ENCODE measurements at places on chromosomes 2 and 18.

- no peak for DNase-seq
Observed at GRCh38 chr18:55927831-55928230, 339.8 kb upstream of the TCF4 start.

GRCh38 chr18:45012286-45012685 lies 331.6 kb downstream of the SETBP1 start:
- DNase-seq, result no peak

GRCh38 chr2:160339726-160340125 lies 139.7 kb upstream of the ITGB6 start:
- no peak for DNase-seq

GRCh38 chr18:71405169-71405809 lies 1116.4 kb downstream of the SOCS6 start:
- DNase-seq, result no peak

DNA sequence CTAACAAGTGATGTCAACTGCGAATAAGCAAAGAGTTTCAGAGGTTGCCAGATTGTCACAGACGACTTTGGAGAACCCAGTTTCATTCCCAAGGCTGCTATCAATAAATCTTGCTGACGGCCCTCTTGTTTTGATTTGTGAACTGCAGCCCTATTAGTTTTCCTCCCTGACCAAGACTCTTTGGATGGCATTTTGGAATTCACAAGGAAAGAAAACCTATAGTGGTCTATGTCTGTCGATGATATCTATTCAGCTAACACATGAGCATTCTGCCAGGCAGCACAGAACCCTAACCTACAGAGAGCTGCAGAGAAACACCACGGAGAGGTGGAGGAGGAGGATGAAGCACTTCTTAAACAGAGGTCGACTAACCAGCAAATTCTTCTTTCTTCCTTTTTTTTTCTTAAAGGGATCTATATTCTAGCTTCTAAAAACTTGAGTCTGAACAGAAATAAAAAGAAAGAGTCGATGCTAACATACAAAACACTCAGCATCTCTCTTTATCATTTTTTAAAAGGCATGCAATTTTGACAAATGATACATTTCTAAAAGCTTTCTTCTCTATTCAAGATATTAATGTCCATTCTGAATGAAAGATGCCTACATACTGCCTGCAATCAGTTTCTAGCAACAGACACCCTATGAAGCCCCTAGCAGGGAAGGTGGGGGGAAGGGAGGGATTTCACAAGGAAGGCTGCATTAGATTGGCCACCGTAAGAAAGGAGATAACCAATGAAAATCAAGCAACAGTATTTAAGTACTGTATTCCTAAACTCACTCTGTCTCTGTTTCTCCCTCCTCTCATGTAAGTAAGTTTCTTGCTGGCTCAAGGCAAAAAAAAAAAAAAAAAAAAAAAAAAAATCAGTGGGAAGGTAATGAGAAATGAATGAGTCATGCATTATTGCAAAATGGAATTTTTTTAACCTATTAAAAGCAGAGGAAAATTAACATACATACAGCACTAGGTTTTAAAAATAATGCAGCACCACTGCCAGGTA lies 83.0 kb upstream of the CHRNA1 start:
- peak; percentile 16 for DNase-seq

DNA sequence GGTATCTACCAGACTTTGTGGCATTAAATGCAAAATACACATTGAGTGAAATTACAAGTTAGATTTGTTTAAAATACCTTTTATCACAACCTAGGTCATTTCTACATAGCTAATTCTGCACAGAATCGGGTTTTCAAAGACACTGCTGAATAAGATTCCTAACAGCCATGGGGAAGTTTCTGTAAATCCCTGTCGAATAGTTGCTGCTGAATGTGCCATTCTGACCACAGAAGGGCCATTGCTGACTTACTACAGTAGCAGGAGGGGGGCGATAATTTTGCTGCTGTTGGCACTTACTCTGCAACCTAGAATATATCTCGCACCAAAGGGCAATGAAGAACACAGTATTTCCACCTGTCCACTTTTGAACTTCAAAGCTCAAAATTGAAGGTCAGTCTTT lies 232.8 kb downstream of the TCF4 start:
- DNase-seq, result no peak

DNA sequence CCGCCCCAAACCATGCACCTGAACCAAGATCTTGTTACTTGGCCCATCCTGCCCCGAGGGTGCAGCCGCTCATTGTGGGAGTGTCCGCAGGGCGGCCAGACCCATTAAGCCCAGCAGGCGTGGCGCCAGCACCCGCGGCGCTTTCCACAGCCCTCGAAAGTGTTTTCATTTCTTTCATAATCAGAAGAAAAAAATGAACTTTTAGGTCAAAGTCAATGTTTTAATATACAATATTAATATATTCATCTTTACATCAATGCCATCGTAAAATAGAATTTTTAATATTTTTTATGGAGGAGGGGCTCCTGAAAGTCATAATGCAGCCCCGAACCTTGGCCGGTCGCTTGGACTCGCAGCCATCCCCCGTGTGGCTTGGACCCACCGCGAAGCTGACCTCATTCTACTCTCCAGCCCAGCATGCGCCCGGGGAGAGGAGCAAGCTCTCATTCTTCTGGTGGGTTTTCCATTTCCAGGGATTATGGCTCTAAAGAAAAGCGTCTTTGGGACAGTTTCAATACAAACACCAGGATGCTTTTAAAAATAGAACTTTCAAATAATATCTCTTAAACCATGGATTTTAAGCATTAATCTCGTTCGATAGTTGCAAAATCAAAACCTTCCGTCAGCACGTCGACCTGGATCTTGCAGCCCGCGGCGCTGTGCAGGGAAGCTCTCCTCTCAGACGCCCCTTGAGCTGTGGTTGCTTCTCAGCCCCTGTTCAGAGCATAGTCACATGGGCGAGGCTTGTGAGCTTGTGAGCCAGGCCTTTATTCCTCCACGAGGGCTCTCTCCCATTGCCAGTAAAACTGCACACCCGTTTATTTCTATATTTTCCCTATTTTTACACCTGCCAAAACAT lies 17.2 kb upstream of the ASB1 start:
- DNase-seq, result no peak

DNA sequence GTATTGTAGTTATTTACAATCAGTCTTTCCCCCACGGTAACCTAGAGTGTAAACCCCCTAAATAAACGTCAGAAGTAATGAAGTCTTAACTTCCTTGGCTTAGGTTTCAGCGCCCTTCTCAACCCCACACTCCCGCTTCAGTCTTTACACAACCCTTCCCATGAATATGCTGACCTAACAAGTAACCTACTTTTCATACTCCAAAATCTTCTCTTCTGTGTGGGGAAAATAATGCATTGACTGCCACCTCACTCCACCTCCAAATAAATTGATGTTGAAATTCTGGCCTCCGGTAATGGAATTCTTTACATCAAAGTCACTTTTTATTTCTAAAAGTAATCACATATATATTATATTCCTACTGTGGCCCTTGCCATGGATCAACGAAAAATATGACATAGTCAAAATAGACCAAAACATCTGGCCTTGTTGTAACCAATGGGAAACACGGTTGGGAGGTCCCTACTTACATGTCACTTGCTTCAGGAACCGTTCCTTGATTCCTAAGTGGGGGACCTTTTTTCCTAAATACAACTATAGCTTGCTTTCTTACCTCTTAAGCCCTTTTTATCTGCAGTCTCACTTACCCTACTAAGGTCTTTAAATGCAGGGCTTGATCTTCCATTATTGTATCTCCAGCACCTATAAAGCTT lies 961 bp downstream of the GEN1 start:
- peak; percentile 7 for DNase-seq

DNA sequence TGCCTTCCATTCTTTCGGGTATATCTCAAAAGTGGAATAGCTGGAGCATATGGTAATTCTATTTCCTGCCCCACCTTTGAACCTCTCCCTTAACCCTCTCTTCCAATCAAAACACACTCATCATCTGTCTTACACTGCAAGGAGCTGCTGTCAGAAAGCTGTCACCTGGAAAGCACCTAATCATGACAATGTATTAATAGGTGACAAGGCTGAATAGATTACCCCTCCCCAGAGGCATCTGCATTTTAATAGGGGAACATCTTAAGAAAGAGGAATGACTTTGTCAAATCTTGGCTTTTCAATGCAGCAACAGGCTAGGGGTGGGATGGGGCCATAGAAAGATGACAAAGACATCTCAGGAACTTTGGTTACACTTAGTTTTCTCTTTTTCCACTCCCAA lies 41.3 kb downstream of the CHMP3 start:
- no peak for DNase-seq

DNA sequence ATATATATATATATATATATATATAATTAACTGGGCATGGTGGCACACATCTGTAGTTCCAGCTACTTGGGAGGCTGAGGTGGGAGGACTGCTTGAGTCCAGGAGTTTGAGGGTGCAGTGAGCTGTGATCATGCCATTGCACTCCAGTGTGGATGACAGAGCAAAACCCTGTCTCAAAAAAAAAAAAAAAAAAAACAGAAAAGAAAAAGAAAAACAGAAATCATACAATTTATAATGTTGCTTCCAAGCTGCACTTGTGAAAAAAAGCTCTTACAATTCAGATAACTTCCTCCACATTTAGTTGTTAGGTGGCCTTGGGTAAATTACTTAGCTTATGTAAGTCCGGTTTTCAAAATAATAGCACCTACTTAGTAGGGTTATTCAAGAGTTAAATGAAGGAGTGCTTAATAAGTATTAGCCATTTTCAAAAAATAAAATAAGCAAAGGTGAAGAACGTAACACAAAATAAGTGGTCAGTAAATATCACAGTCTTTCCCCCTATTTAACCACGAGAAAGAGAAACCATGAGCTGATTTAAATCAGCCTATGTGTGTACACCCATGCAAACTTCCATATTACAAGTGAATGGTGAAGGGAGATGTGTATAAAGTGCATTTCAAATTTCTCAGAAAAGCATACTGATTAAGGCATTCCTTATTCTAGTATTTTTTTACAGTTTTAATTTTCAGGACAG lies 2.3 kb downstream of the WIPF1 start:
- DNase-seq, result peak; percentile 56

GRCh38 chr2:222998459-222998858 lies 53.5 kb upstream of the KCNE4 start:
- DNase-seq, result no peak

- no peak for DNase-seq
Observed at GRCh38 chr2:69950241-69950640, 11.2 kb downstream of the ASPRV1 start.

DNA sequence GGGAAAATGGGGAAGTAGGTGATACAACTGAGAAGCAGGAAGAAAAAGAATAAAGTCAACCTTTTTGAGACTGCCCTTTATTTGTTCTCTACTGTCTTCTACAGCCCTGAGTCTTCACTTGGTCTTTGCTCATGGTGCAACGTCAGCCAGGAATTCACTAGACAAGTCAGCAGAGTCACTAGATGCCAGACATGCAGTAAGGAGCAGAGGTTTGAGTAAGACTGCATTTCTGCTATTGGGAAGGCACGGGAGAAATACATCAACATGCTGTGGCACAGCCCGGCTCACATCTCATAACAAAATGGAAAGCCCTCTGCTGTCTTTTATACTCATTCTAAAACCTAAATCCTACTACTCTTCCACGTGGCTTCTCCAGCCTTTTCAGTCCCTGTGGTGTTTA lies 67.1 kb downstream of the PRELID3A start:
- no peak for DNase-seq

DNA sequence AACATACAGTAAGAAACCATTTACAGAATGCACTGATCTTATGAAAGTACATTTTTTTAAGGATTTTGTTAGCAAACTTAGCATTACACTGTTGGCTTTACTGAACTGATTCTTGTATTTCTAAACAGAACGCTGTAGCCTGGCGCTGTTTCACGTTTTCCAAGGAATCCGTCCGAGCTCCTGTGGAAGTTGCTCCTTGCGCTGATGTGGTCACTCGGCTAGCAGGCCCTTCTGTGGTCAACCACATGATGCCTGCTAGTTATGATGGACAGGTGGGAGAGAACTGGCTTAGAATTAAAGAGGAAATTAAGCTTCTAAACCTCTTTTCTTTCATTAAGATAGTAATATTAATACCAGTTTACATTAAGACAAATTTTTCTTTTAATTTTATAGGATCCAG lies 76.8 kb downstream of the CEP192 start:
- DNase-seq, result no peak

DNA sequence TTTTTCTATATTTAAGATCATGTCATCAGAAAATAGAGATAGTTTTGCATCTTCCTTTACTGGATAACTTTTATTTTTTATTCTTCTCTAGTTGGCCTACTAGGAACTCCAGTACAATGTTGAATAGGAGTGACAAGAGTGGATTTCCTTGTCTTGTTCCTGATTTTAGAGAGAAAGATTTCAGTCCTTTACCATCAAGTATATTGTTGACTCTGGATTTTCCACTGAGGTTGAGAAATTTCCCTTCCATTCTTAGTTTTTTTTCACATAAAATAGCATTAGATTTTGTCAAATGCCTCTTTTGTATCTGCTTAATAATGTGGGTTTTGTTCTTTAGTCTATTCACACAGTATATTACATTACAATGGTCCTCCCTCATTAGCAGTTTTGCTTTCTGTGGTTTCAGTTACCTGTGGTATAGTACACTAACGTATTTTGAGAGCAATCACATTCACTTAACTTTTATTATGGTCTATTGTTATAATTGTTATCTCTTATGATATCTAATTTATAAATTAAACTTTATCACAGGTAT lies 105.5 kb downstream of the THADA start:
- no peak for DNase-seq

DNA sequence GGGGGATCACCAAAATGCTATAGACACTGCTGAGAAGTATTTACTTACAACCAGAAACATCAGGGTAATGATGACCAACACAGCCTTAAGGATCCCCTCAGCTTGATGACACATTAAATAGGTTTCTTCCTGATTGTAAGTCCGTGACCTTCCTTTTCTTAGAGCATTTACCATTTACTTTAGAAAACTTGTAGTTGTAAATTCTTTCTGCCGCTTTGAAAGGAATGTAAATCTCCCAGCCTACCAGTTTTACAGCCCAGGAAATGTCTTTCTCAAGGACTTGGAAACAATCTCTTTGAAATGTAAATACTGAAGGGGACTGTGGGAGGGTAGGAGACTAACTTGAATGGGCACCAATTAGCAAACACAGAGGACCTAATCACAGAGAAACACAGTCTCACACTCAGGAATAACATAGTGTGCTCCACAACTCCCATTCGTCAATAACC lies 278.6 kb downstream of the DSC3 start:
- no peak for DNase-seq

DNA sequence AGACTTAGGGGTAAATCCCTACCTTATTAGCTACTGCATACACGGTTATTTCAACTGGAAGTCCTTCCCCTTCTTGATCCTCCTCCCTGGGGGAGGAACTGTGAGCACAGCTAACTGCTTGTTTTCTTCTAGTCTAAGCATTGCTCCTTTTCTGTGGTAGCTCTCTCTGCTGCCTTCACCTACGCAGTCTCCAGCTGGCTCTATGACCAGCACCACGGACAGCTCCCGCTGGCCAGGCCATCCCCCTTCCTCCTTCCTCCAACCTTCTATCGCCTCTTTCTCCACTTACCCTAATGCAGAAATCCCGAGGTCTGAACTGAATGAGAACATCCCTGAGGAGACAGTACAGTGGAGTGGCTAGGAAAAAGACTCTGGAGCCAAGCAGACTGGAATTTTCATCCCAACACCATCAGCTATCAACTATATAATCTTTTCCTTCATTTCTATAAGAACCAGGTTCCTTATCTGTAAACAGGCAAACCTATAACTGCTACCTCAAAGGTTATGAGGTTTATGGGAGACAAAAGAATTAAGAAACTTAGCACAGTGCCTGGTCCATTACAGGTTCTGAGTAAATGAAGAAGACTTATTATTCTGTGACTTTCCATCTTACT lies 4.7 kb upstream of the CFAP65 start:
- DNase-seq, result no peak

GRCh38 chr2:180227461-180227860 lies 220.4 kb upstream of the CWC22 start:
- DNase-seq, result no peak

GRCh38 chr2:33090553-33091134 lies 143.9 kb downstream of the LTBP1 start:
- no peak for DNase-seq
